ENCODE measurements at places on chromosomes 5 and 9.
A peak's percentile ranks its signal among the peaks of the same experiment; 100 is the strongest.

- DNase-seq: no peak
Measured at GRCh38 chr9:11749396-11749795, 943.8 kb upstream of the TYRP1 start.

DNA sequence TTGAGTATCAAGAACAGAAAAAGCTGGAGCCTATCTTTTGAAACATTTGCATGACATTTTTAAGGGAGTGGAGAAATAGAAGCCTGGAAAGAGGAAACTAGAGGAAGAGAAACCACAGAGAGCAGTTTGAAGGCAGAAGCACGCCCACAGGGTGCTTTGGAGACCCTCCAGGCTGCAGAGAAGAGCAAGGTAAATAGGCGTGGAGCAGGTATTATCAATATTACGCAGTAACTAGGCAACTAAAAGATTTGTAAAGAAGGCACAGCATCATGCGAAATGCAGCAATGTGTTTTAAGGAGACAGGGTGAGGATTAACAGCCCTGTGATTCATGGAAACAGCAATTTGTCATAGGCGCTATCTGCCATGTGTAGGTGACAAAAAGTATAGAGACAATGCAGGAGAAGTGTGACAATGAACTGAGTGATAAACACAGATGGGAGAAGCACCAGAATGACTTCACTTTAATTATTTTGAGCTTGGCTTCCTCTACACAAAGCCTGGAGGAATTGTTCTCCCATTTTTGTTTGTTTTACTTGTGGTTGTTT, 281.2 kb downstream of the BRINP1 start:
- DNase-seq: peak; percentile 75

GRCh38 chr5:73393611-73394489, 54.7 kb downstream of the FOXD1 start:
- no peak for DNase-seq

DNA sequence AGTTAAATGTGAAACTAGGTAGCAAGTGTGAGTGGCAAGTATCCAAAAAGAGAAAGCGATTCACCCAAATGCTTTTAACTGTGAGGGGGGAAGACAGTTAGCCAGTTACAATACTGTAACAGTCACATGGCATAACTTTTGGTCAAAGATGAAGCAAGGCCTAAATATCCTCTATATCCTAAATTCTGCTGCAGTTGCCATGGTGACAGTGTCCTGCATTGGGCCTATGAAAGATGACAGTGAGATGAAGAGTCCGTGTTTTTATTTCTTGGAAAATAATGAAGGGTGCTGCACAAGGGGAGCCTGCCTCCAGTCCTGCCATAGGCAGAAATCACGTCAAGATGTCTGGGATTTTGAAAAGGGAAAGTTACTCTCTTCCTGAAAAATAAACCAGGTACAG, 534.6 kb downstream of the NTRK2 start:
- DNase-seq: no peak

DNA sequence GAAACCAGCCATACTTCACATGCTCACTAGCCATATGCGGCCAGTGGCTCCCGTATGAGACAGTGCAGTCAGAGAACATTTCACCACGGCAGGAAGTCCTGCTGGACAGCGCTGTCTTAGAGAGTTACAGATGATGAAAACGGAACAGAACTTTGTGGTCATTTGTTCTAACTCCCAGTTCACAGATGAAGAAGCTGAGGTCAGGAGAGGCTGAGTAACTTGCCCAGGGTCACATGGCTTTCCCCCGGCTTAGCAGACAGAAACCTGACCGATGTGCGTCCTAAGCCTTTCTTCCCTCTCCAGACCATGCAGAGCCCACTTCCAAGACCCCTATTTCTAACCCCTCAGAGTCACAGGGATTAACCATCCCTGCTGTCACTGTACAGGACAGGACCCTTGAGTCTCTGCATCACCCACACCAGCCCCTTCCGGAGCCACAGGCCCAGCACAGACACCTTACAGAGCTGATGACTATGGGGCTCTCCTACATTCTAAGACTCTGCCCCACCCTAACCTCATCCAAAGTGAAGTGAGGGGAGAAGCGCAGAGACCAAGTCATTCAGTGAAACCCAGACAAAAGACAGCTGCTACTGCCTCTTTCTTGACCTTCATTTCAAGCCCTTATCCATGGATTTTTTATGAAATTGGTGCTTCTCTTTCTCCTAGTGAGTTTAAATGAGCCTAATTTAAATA, 86.9 kb downstream of the PTPN3 start:
- no peak for DNase-seq

DNA sequence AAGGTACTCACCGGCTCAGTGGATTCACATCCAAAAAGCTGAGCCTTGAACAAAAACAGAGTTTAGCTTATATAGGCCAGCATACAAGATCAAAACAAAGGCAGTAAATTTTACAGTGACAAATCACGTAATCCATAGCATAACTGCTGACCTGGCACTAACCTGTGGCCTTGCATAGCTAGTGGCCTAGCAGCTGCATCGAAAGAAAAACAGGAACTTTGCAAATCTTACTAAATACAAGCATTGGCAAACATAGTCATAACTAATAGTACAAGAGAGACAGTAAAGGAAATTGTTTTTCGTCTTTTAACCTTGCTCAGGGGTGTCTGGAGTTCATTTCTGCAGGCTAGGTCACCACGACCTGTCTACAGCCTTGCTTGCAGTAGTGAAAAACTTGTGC, 4.8 kb downstream of the HSDL2 start:
- DNase-seq: no peak

DNA sequence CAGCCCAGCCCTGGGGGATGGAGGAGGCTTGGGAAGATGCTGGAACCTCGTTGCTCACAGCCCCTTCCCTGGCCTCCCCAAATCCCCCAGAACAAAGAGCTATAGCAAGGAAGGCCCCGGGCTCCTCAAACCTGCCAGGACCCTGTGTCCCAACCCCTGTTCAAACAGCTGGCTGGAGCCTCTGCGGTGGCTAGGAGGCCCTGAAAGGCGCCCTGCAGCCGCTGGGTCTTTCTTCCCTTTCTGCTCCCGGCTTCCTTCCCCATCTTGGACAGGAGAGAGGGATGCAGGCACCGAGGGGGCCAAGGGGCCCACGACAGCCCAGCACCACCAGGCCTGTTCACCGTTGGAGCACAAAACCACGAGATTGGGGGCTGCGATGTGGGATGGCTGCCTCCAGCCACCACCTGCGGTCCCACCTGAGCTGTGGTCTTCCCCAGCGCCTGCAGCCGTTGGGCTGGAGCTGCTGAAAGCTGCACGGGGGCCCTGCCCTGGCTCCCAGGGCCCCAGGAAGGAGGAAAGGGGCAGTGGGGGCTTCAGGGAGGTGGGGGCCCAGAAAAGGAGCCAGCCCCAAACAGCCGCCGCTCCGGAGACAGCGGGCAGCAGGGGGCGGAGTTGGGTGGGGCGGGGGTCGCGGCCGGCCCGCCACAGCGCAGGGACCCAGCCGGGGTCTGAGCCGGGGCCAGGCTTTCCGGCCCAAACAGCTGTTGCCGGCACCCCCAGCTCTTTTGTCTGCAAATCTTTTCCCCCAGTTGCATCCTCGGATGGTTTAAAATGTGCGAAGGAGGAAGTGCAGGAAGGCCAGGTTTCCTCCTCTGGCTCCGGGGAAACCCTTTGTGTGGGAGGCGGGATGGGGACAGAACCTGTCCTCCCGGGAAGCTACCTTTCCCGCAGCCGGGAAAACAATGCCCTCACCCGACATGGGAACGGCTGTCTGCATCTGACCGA, 16.1 kb downstream of the NOTCH1 start:
- no peak for DNase-seq

DNA sequence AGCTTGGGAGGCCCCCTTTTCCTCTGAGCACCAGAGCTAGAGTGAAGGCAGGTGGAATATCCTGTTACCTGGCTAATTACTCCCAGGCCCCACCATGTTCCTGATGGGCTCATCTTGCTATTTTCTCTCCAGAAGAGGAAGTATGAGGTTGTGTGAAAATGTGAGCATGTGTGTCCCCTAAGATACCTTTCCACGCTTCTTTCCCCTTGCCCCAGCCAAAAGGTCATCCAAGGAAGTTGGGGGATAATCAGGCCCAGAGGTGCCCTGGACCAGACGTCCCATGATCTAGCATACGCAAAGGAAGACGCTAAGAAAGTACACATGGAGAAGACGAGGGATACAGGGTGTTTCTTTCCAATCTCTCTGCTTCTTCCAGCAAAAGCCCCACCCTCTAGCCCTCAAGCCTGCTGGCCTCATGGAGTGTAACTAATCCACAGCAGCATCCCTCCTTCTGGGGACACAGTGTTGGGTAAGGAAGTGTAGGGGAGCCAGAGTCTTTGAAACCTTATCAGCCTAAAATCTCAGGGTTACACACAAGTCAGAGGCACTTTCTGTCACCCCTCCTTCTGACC, 115.3 kb downstream of the SLC1A3 start:
- no peak for DNase-seq

GRCh38 chr5:149284501-149284900, 12.8 kb downstream of the AFAP1L1 start:
- no peak for DNase-seq

GRCh38 chr9:77562019-77562748, 85.9 kb downstream of the GNA14 start:
- no peak for DNase-seq

- no peak for DNase-seq
Measured at GRCh38 chr5:140607031-140607430, 25.9 kb downstream of the CD14 start.

DNA sequence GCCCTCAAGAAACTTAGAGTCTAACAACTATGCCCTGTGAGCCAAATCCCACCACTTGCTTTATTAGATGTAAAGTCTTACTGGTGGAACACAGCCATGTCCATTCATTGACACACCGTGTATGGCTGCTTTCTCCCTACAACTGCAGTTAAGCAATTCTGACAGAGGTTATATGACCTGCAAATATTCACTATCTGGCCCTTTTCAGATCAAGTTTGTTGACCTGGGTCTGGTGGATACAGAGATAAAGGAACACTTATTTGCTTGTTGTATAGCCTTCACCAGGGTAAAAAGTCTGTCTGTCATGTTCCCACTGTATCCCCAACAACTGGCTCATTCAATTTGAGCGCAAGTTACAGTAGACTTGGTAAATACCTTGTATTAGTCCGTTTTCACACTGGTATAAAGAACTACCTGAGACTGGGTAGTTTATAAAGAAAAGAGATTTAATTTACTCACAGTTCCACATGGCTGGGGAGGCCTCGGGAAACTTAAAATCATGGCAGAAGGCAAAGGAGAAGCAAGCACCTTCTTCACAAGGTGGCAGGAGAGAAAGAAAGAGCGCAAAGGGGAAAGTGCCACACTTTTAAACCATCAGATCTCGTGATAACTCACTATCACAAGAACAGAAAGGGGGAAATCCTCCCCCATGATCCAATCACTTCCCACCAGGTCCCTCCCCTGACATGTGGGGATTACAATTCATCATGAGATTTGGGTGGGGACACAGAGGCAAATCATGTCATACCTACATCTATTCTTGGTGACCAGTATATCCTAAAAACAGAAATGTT, 27.9 kb downstream of the DEPDC1B start:
- DNase-seq: no peak

DNA sequence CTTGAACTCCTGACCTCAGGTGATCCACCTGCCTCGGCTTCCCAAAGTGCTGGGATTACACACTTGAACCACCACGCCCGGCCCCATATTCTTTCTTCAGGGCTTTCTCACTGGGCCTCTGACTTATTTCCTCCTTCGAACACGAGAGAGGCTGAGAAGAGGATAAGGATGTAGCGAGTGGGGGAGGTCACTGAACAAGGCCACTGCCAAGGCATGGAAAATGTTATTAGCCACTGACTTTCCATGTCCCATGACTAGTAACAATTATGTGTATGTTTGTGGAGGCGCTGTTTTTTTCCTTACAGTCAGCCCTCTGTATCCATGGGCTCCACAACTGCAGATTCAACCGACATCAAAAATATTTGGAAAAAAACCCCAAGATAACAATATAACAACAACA, 12.3 kb upstream of the FCHSD1 start:
- no peak for DNase-seq

- no peak for DNase-seq
Measured at GRCh38 chr5:175290379-175290778, 153.6 kb downstream of the DRD1 start.

GRCh38 chr9:133844398-133844784, 106.2 kb upstream of the SARDH start:
- no peak for DNase-seq

GRCh38 chr5:151825445-151825844, 53.7 kb downstream of the G3BP1 start:
- peak; percentile 65 for DNase-seq

DNA sequence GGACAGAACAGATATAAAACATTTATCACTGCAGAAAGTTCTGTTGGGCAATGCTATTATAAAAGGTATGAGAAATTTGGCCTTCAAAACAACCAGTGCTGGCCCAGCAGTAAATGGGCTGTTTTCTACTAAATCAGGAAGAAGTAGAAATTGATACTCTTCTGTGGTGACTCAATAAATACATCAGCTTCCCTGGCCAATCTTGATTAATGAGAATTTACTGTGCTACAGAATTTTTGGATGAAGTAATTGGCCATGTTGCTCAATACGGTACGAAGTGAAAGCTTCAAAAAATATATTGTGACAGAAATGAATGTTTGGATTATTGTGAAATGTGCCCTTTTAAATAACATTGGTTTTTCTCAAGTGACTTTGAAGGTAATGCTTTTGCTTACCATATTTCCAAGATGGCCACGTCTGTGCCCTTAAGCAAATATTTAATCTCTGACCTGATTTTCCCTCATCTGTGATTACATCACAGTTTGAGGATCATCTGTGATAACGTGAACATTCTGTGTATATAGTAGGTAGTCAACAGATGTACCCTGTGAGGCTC, 4.2 kb downstream of the DNAJA1 start:
- no peak for DNase-seq

GRCh38 chr5:132277971-132278853, 16.0 kb upstream of the SLC22A4 start:
- DNase-seq: no peak

GRCh38 chr9:135887585-135888050, 19.7 kb downstream of the CAMSAP1 start:
- no peak for DNase-seq

- DNase-seq: no peak
Measured at GRCh38 chr9:112489039-112489546, 2.5 kb downstream of the KIAA1958 start.

DNA sequence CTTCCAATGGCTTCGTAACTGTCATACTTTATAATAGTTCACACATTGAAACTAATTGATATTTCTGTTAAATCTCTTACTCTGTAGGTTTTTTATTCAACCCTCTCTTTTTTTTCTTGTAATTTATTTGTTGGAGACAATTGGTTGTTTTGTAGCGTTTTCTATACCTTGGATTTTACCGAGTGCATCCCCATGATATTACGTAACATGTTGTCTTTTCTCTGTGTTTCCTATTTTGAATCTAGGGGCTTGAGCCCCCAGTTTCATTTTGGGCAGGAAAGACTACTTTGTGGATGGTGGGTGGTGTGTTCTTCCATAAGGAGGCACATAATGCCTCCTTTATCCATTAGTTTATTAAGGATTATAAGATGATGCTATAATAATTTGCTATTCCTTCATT, 7.4 kb downstream of the MRPL22 start:
- no peak for DNase-seq

Data from NCI-H774 (cell line).